Type B pancreatic cell (in vitro differentiated cells): ENCODE measurements at places on chromosomes 5 and 9.

GRCh38 chr5:77295863-77296378 lies 85.4 kb downstream of the PDE8B start:
- no peak for DNase-seq

DNA sequence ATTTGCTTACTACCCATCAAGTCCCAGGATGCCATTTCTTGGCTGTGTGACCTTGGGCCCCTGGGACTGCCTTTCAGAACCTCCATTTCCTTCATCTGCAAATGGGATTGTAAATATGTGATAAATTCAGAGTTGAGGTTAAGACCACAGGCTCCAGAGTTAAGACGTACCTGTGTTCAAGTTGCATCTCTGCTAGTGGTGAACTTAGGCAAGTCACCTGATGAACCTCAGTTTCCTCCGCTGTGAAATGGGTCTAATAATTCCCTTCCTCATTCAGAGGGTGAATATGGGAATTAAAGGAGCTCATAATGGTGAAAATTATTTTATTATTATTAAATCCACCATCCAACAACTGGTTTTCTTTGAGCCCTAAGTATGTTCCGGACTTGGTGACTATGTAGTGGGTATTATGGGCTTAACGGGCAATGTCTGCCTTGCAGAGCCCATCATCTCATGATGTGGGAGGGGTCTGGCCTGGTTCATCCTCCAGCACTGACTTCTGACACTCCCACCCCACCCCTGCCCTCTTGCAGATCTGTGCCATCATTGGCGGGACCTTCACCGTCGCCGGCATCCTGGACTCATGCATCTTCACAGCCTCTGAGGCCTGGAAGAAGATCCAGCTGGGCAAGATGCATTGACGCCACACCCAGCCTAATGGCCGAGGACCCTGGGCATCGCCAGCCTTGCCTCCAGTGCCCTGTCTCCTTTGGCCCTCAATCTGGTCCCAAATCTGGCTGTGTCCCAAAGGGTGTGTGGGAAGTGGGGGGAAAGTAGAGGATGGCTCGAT lies 8.9 kb upstream of the RPL26L1 start:
- no peak for DNase-seq

GRCh38 chr5:109028608-109029299 lies 281.1 kb downstream of the FER start:
- DNase-seq: no peak

DNA sequence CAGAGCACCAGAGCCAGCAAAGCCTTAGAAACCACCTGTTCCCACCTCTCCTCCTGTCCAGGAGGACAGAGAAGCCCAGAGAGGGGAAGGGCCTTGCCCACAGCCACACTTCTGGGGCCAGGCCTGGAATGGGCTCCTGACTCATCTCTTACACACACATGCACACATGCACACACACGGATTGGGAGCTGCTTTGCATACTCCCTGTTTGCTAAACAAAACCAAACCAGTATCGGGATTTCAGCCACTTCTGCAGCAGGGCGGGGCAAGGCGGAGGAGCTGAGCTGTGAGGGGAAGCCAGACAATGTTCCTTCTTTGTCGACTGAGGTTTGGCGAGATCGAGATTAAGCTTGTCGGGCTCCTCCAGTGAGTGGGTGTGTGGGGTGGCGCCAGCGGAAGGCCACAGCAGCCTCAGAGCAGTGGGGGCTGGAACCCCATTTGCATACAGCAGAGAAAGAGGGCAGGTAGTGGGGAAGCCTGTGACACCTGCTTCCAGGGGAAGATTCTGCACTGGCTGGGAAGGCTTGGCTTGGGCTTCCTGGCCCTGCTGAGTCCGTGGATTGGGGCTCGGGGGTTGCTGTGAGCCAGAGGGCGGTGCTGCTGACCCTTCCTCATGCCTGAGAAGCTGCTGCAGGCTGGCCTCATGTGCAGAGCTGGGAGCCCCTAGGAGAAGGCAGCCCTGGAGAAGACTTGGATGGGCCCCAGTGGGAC lies 16.1 kb downstream of the GFI1B start:
- DNase-seq: no peak

DNA sequence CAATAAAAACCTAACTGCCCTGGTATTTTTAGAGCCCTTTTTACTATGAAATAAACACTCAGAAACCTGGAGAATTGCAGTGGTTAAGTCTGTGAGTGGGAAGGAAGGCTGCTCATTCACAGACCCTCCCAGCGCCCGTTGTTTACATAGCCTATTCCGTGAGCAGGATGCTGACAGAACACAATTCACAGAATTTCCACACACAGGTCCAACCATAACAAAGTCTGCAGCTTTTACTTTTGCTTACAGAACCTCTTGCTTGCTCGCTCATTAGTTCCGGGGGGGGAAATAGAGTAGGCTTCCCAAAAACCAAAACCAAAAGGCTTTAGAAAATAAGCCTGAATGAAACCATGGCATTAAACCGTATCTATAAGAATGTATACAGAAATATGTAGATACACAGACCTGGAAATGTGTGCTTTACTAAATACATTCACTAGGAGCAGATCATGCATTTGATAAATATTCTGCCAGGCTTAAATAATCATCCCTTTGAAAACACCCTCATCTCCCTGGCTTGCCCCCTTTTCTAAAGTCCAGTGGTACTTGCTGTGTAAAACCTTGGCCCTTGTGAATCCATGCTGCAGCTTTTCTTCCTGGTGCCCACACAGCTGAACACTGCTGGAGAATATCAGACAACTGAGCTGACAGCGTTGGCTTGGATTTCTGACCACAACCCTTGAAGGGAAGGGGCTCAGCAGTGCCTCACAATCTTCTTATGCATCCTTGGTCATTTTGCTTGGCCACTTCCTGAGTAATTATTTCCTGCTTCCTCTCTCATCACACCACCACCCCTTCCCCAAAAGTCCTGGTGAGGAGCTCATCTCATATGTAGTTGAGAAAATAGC lies 128.0 kb downstream of the FANCC start:
- no peak for DNase-seq

- DNase-seq: no peak
These were observed 285.5 kb upstream of the VLDLR start for GRCh38 chr9:2336055-2336454.

DNA sequence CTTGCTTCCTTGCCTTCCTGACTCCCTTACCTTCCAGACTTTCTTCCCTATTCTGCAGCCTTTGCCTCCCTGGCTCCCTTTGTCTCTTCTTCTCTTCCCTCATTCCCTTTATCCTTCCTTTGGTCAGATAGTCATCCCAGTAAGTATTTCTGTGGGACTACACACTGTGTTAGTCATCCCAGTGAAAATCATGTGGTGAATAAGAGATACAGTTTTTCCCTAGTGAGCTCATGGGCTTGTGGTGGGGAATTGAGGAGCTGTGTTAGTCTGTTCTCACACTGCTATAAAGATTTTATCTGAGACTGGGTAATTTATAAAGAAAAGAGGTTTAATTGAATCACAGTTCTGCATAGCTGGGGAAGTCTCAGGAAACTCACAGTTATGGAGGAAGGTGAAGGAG lies 109.8 kb upstream of the EDIL3 start:
- no peak for DNase-seq

DNA sequence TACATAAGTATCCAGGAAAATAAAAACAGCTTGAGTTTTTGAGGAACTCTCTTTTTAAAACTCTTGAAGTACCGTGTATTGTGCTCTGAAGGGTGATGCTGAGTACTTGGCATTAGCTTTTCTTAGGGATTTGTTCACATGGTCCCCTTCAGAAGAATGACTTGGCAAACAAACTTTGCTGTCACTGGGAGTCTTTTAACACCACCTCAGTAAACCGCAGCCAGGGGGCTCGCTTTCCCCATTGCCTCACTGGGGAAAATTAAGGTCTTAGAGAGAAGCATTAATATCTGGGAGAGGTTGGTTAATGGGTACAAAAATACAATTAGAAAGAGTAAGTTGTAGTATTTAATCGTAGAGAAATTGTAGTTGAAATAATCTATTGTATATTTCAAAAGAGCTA lies 105.9 kb upstream of the DAP start:
- DNase-seq: no peak

DNA sequence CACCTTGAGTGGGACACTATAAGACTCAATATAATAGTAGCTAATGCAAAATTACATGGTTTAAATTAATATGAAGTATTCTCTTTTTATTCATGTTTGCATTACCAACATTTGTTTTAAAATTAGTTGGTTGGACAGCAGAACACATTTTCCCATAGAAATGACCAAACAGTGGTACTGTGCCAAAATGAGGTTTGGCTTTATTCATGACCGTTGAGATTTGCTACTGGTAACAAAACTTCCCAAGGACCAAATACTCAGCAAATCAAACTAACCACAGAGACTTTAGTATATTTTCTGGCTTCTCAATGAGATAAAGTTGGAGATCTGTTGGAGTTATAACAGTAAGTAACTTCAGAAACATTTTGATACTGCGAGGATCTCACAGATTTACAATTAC lies 637.8 kb upstream of the MEF2C start:
- DNase-seq: no peak
